Panc1 (cell line): ENCODE measurements at places on chromosomes 3 and 15.
A peak's percentile ranks its signal among the peaks of the same experiment; 100 is the strongest.

GRCh38 chr3:68878322-68878721 is 54.0 kb downstream of the TAFA4 start:
- no peak overlapping the region for H3K27ac ChIP-seq
- no peaks in the 10 kb centered on the region for H3K4me1 ChIP-seq
- H3K36me3 ChIP-seq = no peaks in the 10 kb centered on the region
- H3K4me3 ChIP-seq = no peak overlapping the region

GRCh38 chr3:58175437-58176184 is 35.2 kb downstream of the DNASE1L3 start:
- H3K4me1 ChIP-seq = peaks cover 31% of the 10 kb centered on the region
- no peak for DNase-seq
- no peaks in the 10 kb centered on the region; the same call in 1 of the 2 replicates for H3K36me3 ChIP-seq
- no peaks in the 10 kb centered on the region for H3K27me3 ChIP-seq
- H3K27ac ChIP-seq = peak overlapping the region; percentile 63

DNA sequence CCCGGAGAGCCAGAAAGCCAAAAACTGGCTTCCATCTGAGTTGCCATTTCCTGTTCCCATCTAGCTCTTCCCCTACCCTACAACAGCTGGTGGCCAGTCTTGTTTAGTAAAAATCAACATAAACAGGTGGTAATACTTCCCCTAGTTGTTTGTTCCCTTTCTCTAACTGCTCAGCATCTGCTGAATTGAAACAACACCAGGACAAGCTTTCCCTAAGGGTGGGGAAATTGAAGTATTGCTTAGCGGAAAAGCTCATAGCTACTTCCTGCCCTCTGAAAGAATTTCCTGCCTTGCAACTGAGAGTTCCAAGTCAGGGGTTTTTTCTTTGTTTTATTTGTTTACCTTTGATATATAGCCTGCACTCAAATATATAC is 66.8 kb downstream of the HMG20A start:
- H3K27me3 ChIP-seq = no peaks in the 10 kb centered on the region
- no peak overlapping the region for H3K4me3 ChIP-seq
- no peak for DNase-seq
- H3K4me1 ChIP-seq = peaks cover 25% of the 10 kb centered on the region
- peaks cover 3% of the 10 kb centered on the region for H3K36me3 ChIP-seq

DNA sequence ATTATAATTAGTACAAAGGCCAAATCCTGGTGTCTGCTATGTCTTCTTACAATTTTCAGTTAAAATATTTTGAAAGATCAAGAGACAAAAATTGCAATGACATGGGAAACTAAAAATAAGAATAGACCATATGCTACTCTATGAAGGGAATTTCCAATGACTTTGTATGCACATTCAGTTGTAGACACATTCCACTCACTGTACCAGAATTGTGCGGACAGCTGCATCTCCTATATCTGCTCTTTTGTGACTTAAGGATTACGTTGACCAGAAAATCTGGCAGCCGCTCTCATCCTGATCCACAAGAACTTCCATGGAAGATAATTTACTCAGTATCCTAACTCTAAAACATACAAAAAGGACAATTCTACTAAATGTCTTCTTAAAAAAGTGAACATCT is 493.9 kb upstream of the KCNMB2 start:
- DNase-seq = no peak
- no peaks in the 10 kb centered on the region for H3K36me3 ChIP-seq
- H3K27ac ChIP-seq = no peak overlapping the region
- no peaks in the 10 kb centered on the region for H3K4me1 ChIP-seq
- H3K4me3 ChIP-seq = no peak overlapping the region
